ENCODE measurements at places on chromosomes 4 and X.

- no peak for DNase-seq
These were observed 562 bp upstream of the OSTC start for GRCh38 chr4:108649863-108650211.

- DNase-seq: no peak
These were observed 5.2 kb downstream of the TIFA start for GRCh38 chr4:112280386-112281056.

- DNase-seq: no peak
These were observed 33.4 kb downstream of the PJA1 start for GRCh38 chrX:69131886-69132285.

GRCh38 chr4:28357990-28358389, 1497.3 kb downstream of the STIM2 start:
- DNase-seq: peak; percentile 34

GRCh38 chr4:3160438-3160837, 86.0 kb downstream of the HTT start:
- DNase-seq: no peak

DNA sequence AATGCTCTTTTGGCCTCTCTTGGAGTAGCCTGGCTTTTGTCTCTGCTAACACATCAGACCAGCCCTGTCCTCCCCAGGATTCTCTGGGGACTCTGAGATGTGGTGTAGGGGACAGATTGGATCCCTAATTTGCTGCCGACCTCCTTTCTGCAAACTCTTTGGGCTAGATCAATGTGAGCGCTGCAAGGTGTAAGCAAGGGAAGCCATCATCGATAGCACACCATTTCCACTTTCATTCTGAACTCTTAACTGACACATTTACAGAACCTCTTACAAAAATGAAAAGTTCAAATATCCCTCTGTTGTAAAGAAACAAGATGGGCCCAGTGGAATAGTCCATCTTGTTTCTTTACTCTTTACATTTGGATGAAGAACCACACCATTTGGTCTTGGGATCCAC, 46.6 kb downstream of the PGRMC2 start:
- DNase-seq: no peak

DNA sequence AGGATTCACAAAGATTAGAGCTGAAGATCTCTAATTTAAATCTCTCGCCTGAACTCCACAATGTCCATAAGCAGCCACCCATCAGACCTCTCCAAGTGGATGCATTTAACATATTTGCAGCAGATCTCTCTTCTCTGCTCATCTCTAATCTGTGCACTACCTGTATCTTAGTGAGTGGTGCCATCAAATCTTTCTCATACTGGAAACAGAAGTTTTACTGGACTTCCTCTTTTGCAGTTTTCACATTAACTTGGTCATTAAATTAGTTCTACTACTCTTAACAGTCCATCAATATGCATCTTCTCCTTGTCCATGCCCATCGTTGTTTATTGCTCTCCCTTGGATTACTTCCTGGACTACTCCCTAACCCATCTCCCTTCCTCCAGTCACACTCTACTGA, 488.5 kb downstream of the IL15 start:
- DNase-seq: no peak

- DNase-seq: no peak
These were observed 35.8 kb downstream of the RHOH start for GRCh38 chr4:40232610-40233009.

GRCh38 chr4:156991161-156991560, 19.6 kb upstream of the PDGFC start:
- DNase-seq: no peak

GRCh38 chr4:6492861-6493657, 20.6 kb upstream of the PPP2R2C start:
- DNase-seq: no peak
